Kasumi-1 (cell line): ENCODE measurements at places on chromosomes 13 and 19.

DNA sequence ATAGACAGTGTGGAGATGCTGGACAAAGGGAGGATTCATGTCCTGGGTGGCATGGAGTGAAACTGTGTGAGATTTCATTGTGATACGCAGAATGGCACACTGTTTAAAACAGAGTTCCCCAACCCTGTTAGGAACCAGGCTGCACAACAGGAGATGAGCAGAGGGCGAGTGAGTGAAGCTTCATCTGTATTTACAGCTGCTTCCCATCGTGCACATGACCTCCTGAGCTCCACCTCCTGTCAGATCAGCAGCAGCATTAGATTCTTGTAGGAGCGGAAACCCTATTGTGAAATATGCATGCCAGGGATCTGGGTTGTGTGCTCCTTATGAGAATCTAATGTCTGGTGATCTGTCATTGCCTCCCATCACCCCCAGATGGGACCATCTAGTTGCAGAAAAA is 72.5 kb downstream of the RAP2A start:
- peak; percentile 9 for DNase-seq

DNA sequence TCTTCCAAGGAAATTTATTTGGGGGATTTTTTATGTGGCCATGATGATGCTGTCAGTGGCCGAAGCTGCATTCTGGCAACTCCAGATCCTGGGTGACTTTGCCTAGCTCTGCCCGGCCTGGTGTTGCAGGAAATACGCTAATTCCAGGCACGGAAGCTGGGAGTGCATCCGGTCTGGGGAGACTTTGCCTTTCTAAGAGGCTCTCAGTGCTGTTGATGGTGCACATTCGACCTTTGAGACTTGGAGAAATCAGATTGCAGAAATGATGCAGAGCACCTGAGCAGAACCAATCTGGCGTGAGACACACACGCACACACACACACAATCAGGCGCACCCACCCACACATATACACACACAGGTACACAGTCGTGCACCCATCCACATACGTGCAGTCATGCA is 5.9 kb upstream of the TMEM255B start:
- no peak for DNase-seq

- DNase-seq, result no peak
These were observed 867 bp downstream of the WBP4 start for GRCh38 chr13:41061914-41062837.

DNA sequence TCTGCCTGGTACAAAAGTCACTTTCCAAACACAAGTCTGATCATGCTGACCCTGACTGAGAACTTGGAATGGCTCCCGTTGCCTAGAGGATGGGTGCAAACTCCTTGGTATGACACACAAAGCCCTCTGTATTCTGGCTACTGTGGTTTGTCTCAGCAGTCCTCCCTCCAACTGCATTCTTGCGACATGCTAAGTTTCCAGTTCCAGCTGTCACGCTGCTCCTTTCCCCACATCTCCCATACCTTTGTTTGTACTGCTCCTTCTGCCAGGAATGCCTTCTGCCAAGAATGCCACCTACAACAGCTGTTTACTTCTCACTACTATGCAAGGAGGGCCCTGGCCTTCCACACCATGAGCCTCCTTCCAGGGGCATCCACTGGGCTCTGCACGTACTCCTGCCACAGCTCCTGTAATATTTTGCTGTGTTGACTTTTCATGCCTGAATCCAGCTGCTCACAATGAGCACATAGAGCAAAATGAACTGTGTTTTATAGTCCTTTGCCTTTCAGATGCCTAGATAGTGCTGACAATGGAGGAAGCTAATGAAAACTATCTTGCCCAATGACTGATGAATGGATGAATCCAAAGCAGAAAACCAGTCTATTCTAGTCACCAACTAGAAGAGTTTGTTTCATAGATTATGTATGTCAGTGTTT is 543.7 kb downstream of the EFNB2 start:
- peak; percentile 12 for DNase-seq

- DNase-seq, result no peak
These were observed 24.7 kb upstream of the GPR183 start for GRCh38 chr13:99331881-99332293.

DNA sequence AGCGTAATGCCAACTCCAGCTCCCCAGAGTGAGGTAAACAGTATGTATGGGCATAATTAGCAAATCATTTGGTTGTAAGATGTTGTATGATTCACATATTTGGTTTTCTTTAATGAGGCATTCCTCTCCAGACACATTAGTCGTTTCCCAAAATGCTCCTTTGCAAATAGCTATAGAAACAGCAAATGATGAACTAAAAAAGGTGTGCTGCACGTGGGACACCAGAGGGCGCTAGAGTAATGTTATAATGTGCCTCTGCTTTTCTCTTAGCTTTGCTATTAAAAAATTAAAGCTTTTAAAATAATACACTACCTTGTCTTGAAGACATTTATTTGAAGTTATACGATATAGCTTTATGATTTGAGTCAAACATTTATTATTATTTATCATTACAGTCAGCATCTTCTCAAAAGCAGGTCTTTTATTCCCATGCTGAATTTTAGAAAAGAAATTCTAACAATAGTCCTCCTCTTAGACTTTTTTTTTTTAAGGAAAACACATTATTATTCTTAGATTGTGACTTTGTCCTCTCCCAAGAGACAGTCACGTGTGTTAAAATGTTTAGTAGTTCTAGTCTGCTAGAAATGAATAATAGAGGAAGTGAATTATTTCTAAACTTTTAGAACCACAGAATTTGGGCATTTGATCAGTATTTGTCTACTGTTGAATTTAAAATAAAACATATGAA is 121.6 kb upstream of the FRY start:
- DNase-seq, result peak; percentile 53
